ENCODE measurements at places on chromosomes 2 and 18. TPM values are rescaled to one million over a fixed set of nuclear protein-coding genes. Genes with fewer than 3 reads are reported as not detected.

Gene RSAD2
- total RNA-seq, result 35.0 TPM

- peak; percentile 84 for DNase-seq
Measured at GRCh38 chr2:101419096-101419663, 31.9 kb upstream of the CREG2 start.

DNA sequence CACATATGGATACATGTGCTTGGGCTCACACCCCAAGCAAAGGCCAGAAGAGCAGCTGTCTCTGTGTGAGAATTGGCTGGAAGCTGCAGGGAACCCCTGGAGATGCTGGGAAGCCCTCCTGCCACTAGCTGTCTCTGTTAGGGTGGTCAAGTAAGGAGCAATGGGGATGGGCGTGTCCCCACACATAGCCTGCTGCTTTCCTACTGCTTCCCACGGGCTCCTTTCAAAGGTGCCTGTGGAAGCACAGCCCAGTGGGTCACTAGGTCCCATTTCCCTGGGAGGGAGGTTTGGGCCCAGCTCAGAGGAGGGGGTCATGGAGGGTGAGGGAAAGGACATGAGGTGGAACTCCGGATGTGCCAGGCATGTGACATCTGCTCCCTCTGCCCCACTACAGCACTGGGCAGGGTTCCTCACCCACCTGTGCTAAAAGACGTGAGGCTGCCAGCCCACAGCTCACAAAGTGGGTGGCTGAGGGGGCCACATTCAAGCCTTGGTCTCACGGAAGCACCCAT is 24.4 kb upstream of the MAL start:
- peak; percentile 2 for DNase-seq

- peak; percentile 77 for DNase-seq
Measured at GRCh38 chr18:48922801-48923730, 27.7 kb downstream of the SMAD7 start.

DNA sequence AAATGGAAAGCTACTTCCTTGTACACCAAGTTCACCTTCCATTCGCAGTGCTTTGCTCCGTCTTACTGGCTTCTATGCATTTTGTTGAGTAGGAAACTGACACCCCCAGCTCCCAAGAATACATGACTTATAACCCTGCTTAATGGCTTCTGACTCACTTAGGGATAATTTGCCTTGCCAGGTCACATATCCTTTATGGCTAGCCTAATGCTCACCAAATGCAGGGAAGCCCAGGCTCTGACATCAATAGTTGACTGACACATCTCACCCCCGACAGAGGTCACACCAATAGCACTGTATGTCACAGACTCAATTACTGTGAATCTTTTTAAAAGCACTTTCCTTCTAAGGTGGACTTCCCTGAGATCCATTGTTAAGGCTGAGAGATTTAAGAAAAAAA is 147.2 kb downstream of the DTNA start:
- no peak for DNase-seq

DNA sequence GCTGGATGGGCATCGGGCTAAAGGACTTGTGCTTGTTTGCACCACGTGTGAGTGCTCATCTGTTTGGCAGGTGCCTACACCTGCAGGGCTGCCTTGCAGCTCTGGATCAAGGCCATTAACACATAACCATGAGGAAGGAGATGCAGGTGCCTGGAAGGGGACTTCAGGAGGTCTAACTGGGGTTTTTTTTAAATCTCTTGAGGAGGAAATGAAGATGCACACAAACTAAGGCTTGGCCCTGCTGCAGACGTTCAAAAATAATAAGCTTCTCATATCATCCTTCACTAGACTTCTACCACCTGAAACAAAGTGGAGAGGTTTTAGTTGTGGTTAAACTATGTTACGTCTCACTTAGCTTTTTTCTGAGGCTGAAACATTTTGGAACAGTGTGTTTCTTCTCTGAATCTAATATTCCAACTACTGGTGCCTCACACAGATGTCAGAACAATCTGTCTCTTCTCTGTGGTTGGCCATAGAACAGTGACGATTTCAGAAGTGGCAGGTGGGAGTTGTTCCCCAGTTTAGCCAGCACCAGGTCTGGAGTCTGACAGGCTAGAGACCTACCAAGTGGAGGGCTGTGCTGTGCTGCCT is 36.5 kb downstream of the BCL2L11 start:
- no peak for DNase-seq

Gene MRPL30
- 22.5 TPM for total RNA-seq

Gene POTEJ
- total RNA-seq, result 0.10 TPM

DNA sequence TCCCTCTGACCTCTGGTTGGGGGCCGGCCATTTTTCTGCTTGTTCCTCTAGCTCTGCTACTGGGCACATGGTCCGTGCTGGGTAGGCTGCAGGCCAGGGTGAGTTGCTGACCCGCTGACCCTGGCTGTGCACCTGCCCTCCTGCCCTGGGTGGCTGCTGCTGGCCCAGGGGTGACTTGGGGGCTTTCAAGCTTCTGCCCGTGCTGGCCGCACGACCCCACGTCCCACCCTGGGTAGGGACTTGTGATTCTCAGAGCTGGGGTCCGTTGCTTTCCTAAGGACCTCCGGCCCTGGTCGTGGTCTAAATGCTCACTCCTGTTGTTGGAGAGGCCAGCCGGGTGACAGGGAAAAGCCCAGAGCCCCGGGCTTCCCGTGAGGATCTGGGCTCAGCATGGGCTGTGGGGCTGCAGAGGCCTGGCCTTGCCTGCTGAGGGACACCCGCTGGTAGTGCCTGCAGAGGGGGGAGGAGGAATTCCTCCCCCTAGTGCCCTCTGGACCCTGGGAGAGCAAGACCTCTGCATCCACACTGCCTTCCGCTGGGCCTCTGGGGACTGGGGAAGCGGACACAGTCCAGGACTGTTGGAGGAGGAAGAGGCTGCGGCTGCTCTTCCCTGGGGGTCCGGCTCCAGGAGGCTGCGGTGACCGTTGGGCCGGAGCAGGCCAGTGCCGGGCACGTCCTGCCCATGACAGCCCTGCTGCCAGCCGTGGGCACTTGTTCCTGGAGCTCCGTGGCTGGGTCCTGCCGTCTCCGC is 6.3 kb upstream of the GAL3ST2 start:
- peak; percentile 26 for DNase-seq

GRCh38 chr2:138327967-138328366 is 173.6 kb upstream of the SPOPL start:
- DNase-seq, result no peak

- DNase-seq, result no peak
Measured at GRCh38 chr18:76903386-76903785, 81.0 kb downstream of the ZNF236 start.

GRCh38 chr2:59733970-59734369 is 819.5 kb downstream of the BCL11A start:
- no peak for DNase-seq

- DNase-seq, result peak; percentile 53
Measured at GRCh38 chr2:185291035-185291647, 447.5 kb upstream of the FSIP2 start.

DNA sequence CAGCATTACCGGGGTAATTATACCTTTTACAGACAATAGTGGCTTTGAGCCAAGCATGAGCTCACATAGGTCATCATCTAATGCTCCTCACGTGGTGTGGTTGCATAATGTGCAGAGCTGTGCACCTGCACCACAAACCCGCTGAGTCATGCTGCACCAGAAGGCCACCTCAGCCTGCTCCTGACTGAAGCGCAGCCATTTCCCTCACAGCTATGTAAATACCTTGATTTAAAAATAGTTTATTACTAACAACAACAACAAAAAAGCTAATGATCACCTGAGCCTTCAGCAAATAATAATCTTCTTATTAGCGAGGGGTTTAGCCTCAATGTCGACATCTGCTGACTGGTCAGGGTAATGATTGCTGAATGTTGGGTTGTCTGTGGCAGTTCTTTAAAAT is 238.8 kb downstream of the MBD5 start:
- no peak for DNase-seq

Data from mucosa of descending colon (tissue), 3 donors.